ENCODE measurements at places on chromosomes 3 and 15.
A peak's percentile ranks its signal among the peaks of the same experiment; 100 is the strongest.

- no peak for DNase-seq
Observed at GRCh38 chr3:137852391-137852830, 88.3 kb downstream of the SOX14 start.

GRCh38 chr3:109254770-109255169 lies 61.5 kb downstream of the DPPA2 start:
- no peak for DNase-seq

DNA sequence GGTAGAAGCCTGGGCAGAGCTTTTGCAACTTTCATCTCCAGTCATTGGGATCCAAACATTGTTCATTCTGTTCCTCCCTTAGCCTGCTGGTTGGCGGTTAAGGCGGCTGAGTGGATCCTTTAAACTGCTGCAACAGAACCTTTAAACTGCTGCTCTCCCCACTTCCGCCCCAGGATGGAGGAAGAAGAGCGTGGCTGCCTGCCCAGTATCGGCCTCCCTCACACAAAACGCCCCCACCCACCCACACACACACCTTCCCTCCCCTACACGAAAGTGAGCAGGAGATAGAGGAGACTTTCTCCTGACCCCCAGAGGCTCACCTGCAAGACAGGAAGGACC lies 460 bp upstream of the ZMAT3 start:
- DNase-seq = peak; percentile 42

GRCh38 chr3:78919021-78919755 lies 848.6 kb downstream of the ROBO1 start:
- no peak for DNase-seq

DNA sequence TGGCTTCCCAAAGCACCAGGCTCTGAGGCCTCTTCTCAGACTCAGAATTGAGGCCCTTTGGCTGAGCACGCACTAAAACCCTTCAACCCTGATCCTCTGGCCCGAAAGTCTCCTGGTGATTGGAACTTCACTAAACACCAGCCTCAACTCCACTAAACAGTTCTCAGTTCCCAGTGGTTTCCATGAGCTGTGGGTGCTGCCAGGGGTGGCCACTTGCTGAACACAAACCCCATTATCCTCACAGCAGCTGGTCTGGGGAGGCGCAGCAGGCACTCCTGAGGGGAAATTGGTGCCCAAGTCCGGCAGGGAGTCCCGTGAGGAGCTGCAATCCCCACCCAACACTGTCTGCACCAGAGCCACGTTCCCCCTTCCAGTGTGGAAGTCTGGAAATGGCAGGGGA lies 3.8 kb upstream of the CLK3 start:
- DNase-seq = no peak

DNA sequence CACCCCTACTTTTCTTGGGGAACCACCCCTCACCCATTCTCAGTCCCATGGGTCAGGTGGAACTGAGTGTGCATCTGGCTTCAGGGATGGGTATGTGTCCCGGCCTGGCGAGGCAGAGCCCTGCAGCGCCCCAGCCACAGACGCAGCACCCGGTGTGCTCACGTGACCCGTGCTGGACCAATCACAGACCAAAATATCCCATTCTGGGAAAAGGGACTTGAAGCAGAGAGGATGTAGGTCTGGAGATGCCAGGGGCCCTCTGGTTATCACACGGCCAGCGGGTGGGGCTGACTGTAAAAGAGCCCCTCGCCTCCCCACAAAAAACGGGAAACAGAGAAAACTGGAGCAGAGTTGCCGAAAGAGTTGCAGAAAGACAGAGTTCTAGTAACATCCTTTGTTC lies 138.0 kb upstream of the RAD18 start:
- DNase-seq = no peak

- no peak for DNase-seq
Observed at GRCh38 chr15:42129364-42129763, 27.1 kb downstream of the PLA2G4F start.

DNA sequence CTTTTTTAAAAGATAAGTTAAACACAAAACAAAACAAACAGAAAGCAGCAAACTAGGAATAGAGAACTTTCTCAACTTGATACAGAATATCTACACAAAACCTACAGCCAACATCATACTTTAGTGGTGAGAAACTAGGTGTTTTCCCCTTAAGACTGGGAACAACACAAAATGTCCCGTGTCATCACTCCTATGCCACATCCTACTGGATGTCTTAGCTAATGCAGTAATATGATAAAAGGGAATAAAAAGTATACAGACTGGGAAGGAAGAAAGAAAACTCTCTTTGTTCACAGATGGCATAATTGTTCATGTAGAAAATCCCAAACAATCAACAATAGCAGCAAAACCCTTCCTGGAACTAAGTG lies 45.9 kb downstream of the TMEM45A start:
- no peak for DNase-seq

DNA sequence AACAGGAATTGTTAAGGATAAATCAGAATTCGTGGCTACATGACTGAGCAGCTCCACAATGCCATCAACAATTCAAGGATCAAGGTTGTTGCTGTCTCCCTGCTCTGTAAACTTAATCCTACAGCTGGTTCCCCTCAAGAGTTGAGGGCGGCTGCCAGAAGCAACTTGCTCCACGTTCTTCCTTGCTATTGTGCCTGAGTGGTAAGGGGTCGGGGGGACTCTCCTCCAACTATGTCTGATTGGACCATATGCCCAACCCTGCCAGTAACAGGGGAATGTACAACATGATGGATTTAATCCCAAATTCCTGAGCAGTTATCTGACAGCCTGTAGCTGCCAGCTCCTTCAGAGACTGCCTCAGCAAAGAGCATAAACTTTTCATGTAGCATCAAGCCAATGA lies 37.9 kb upstream of the MECOM start:
- no peak for DNase-seq

GRCh38 chr3:188169830-188170455 lies 16.0 kb downstream of the LPP start:
- DNase-seq = no peak

DNA sequence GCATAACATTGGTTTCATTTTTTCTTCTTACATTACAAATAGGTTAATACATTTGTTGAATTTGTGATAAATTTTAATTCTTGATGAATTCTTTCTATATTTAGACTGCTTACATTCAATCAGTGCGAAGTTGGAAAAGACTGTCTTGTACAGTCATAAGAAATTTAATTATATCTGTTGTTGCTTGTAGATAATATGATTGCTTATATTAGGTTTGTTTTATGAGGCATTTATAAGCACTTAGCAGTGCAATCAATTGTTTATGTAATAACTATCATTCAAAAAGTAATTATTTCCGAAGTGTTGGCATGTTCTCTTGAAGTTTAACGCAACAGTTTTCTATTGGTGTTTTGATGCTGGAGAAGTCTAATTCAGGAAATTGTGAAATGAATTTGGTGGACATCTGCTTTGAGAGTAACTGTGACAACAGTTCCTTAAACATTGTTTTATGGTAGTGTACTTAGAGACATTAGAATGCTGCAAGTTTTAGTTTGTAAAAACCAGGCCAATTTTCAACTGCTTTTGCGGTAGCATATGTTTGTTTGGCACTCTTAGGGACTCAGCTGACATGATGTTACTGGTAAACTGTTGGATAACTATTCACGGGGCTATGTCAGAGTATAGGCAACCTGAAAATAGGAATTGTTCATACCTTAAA lies 99.7 kb downstream of the NAALADL2 start:
- DNase-seq = no peak

- no peak for DNase-seq
Observed at GRCh38 chr15:29107971-29108645, 161.5 kb downstream of the NSMCE3 start.

GRCh38 chr3:109081746-109082510 lies 36.0 kb downstream of the MORC1 start:
- peak; percentile 17 for DNase-seq

DNA sequence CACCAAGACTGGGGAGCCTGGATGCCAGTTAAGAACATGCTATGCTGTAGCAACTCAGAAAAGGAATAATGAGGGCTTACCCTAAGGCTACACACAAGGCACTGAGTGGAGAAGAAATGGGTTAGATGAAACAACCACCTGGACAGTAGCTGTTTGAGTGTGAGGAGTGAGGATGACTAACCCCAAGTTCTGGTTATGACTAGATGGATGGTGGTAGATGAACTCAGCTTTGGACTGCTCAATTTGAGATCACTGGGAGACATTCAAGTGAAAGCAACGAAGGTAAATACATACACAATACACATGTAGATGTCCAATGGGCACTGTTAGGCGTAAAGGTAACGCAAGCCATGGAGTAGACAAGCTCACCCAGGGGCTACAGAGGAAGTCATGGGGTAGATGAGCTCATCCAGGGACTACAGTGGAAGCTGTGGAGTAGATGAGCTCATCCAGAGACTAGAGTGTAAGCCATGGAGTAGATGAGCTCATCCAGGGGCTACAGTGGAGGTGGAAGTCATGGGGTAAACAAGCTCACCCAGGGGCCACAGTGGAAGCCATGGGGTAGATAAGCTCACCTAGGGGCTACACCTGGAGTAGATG lies 98.3 kb downstream of the ANO10 start:
- no peak for DNase-seq
